ENCODE measurements at places on chromosomes 5 and 9.

GRCh38 chr5:133202066-133202665 lies 150.4 kb downstream of the HSPA4 start:
- DNase-seq: no peak

- no peak for DNase-seq
Observed at GRCh38 chr5:160030631-160031377, 21.9 kb downstream of the TTC1 start.

- no peak for DNase-seq
Observed at GRCh38 chr5:39414426-39414825, 10.4 kb downstream of the DAB2 start.

DNA sequence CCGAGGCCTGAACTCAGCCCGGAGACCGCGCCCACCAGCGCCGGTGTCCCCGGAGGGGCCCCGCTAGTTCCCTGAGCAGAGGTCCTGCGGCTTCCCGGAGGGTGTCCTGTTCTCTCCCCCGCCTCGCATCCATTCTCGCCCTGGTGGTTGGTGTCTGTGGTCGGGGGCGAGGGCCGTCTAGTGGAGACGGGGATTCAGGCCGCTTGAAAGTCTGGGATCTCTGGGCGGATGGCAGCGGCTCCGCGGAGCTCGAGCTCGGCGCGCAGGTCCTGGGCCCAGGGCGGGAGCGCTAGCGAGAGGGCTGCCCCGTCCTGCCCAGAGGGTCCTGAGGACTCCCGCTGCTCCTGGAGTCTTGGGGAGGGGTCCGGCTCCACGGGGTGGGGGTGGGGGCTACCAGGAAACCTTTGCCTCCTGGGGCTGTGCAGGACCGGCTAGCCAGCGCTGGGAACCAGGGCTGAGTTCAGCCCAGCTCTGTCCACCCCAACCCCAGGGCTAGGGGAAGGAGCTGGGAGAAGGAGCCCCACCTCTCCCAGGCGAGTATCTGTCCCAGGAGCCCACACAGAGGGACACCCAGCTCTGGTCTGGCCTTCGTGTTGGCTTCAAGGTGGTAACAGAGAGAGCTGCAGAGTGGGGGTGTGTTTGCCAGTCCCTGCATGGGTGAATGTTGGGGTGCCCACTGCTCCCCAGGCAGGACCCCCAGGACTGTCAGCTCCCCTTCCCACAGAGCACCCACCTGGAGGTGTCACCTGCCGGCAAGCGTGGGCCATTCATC lies 4.0 kb downstream of the TOR4A start:
- no peak for DNase-seq

GRCh38 chr5:118195211-118195610 lies 793.1 kb downstream of the DTWD2 start:
- DNase-seq: no peak

- no peak for DNase-seq
Observed at GRCh38 chr5:140322751-140323731, 20.1 kb upstream of the PFDN1 start.

- DNase-seq: no peak
Observed at GRCh38 chr5:31133488-31133887, 60.0 kb upstream of the CDH6 start.

- DNase-seq: no peak
Observed at GRCh38 chr5:109354761-109355160, 55.0 kb downstream of the PJA2 start.

GRCh38 chr9:14433351-14434157 lies 119.6 kb upstream of the NFIB start:
- DNase-seq: no peak

DNA sequence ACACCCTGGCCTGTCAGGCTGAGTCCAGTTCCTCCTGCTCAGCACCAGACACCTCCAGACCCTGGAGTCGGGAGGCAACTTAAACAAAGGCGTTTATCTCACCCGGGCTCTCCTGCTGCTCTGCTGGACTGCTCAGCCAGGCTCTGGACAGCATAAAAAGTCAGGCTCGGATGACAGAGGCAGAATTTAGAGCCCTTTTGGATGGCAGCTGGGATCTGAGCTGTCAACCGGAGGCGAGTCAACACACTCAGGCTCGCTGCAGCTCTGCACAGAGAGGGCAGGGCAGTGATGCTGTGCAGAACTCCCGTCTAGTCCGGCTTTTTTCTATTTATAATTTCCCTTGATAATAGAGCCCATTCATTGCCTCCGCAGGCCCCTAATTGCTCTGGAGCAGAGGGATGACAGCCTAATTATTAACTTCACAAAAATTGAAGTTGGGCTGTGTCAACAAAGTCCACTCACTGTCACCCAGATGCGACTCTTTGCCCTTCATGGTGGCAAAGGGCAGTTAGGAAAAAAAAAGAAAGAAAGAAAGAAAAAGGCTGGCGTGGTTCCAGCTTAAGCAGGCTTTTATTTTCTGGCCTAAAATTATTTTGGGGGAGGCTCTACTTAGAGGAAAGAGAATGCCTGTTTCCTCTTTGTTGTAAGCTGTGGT lies 37.6 kb downstream of the STC2 start:
- no peak for DNase-seq

GRCh38 chr5:134813407-134813806 lies 32.4 kb upstream of the C5orf24 start:
- no peak for DNase-seq

GRCh38 chr9:37340961-37341360 lies 81.5 kb upstream of the GRHPR start:
- no peak for DNase-seq

GRCh38 chr5:42507451-42508097 lies 84.3 kb downstream of the GHR start:
- DNase-seq: no peak

- no peak for DNase-seq
Observed at GRCh38 chr5:35158204-35158603, 72.1 kb downstream of the PRLR start.

DNA sequence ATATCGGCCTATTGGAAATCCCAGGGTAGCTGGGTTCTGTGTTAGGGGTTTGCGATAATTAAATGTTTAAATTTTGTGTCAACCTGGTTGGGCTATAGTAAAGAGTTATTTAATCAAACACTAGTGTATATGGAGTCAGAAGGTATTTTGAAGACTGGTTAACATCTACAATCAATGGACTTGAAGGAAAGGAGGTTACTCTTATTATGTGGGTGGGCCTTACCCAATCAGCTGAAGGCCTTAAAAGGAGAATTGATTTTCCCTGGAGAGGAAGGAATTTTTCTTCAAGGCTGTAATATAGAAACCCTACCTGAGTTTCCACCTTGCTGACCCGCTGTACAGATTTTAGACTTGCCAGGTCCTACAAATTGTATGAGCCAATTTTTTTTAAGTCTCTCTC lies 411.4 kb downstream of the IRX1 start:
- no peak for DNase-seq

Data from iPS DF 6.9 (cell line).